ENCODE measurements at places on chromosomes 5 and 9.

DNA sequence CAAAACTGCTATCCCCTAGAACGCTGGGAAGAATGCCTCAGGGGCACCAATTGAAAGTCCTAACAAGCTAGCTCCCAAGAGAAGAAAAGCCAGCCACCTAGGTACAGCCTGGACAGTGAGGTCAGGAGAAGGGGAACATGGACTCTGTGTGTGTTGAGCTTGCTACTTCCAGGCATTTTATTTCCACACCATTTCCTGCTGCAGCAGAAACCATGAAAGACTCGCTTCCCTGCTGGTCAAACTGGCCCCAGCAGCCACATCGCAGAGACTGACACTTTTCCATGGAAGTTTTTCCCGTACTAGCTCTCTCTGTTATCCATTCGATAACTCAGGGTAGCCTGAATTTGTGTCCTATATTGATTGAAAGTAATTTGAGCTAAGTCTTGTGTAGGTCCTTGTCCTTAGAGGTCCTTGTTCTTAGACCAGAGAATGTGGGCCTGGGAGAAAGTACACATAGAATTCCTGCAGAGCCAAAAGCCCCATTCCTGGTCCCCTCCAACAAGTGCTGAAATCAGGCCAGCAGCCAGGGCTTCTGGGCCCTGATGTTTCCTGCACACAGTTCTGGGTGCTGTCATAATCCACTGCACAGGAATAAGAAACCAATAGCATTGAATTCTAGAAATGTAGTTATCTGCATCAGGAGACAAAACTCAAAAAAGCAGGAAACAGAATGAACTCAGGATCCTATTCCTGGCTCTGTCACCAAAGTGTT is 96.6 kb downstream of the BRINP1 start:
- DNase-seq: no peak

- no peak for DNase-seq
Observed at GRCh38 chr9:36835271-36835996, 198.6 kb downstream of the PAX5 start.

DNA sequence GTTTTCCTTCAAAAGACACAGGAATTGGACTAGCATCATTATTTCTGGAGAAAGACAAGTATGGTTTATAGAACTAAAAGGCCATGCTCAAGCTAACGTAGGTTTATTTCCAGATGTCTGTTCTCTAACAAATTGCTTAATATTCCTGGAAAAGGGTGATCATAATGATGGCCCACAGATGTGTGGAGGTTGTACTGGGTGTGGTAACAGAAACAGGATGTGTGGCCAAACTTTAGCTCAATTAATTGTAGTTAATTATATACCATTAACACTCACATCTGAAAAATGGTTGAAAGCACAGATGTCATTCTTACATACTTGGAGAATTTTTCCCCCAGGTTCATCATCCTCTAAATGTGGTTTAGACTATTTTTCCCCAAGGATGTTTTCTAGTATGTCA is 292.7 kb upstream of the RASA1 start:
- DNase-seq: no peak

- no peak for DNase-seq
Observed at GRCh38 chr5:18745042-18745987, 1111.1 kb downstream of the TAF11L14 start.

DNA sequence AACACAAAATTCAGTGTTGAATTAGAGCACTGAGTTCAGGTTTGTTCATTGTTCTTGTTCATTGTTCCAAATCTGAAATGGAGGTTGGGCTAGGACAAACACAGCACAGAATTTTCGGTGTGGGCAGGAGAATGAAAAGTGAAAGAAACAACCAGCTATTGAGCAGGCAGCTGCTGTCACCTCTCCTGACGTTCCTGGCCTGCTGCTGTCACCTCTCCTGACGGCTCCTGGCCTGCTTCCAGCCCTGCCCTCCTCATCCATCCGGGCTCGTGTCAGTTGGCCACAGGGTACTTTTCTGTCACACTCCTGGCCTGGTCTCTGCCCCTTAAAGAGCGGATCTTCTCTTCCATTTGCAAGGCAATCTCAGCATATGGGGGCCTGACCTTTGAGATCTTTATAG is 45.2 kb upstream of the CKMT2 start:
- DNase-seq: no peak

Data from effector CD4-positive, alpha-beta T cell (primary cell).